ENCODE measurements at places on chromosomes 7 and 10.

GRCh38 chr10:129879655-129880054 lies 84.4 kb downstream of the EBF3 start:
- no peaks in the 10 kb centered on the region for H3K27me3 ChIP-seq
- H3K4me1 ChIP-seq = no peaks in the 10 kb centered on the region
- H3K36me3 ChIP-seq = no peaks in the 10 kb centered on the region
- H3K27ac ChIP-seq = no peak overlapping the region

DNA sequence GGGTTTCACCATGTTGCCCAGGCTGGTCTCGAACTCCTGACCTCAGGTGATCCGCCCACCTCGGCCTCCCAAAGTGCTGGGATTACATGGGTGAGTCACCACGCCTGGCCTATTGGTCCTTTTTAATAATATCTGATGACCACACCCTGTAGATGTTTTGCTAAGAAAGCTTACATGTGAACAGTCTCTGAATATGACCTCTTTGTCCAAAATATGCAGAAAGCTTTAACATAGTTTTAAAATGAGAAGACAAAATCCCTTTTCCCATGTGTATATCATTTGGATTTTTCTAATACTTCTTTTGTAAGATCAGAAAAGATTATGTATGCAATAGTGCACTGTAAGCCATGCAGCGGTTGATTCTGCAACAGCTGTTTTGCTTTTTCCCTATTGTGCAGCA lies 38.5 kb downstream of the MCU start:
- no peaks in the 10 kb centered on the region for H3K27me3 ChIP-seq
- no peak for DNase-seq
- H3K4me1 ChIP-seq = no peaks in the 10 kb centered on the region
- no peak overlapping the region for H3K4me3 ChIP-seq
- H3K27ac ChIP-seq = no peak overlapping the region

DNA sequence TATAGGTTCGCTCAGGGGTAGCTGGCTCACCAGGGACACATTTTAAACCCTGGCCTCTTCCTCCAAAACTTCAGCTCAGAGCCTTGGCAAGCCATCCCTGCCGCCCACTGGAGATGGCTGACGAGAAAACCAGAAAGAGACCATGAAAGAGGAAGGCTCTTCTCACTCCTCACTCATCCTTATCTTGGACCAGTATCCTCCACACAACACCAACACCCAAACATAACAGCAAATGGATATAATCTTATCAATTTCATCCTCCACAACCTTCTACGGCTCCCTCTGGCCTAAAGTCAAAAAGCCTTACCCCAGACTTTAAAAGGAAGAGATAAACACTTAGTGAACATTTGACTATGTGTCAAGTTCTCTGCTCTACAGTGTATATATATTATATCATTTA lies 26.9 kb downstream of the DLG5 start:
- no peaks in the 10 kb centered on the region for H3K36me3 ChIP-seq
- H3K4me1 ChIP-seq = peaks cover 12% of the 10 kb centered on the region
- no peaks in the 10 kb centered on the region for H3K27me3 ChIP-seq
- no peak for DNase-seq
- H3K4me3 ChIP-seq = no peak overlapping the region

DNA sequence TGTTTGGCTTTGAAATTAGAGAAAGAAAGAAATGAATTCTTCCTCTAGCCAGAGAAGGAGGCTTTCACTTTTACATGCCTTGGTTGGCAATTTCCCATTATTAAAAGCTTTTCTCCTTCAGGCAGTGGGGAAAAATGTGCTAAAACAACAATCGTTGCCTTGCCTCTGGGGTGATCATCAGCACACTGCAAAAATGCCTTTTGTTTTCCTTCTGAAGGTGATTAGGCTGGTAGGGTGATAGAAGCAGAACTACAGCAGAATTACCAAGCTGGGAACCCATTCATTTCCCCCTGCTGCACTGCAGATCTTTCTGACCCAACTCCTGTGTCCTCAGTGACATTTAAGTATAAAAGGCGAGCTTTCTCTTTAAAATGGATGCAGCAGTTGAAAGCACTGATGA lies 22.2 kb downstream of the ANK3 start:
- peaks cover 3% of the 10 kb centered on the region for H3K4me1 ChIP-seq
- no peak overlapping the region for H3K27ac ChIP-seq
- no peak overlapping the region for H3K4me3 ChIP-seq

DNA sequence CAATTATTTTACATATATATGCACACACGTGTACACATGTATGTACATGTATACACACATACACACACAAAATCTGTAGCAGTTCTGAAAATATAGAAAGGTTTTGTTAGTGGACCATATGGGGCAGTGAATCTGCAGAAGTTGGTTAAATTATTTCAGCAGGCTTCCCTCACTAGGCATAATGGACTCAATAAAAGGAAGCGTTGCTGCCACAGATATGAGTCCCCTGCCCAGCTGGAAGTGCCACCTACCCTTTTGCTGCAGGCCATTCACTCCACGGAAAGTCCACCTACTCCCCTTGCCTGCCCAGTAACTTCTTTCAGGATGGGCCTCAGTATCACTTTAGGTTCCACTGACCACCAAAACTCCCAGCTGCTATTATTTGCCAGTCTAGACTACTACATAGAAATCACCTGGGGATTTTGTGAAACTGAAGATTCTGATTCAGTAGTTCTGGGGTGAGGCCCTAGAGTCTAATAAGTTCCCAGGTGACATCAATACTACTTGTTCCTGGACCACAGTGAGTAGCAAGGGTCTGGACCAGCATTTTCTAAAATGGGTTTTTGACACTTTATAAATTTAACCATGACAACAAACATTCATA lies 29.3 kb upstream of the CROT start:
- DNase-seq = no peak
- no peaks in the 10 kb centered on the region for H3K27me3 ChIP-seq
- H3K27ac ChIP-seq = no peak overlapping the region
- no peaks in the 10 kb centered on the region for H3K4me1 ChIP-seq

- H3K36me3 ChIP-seq = no peaks in the 10 kb centered on the region
- no peak overlapping the region for H3K4me3 ChIP-seq
- DNase-seq = no peak
- H3K4me1 ChIP-seq = no peaks in the 10 kb centered on the region
- no peak overlapping the region for H3K27ac ChIP-seq
- no peaks in the 10 kb centered on the region for H3K27me3 ChIP-seq
These were observed 11.3 kb upstream of the HGF start for GRCh38 chr7:81780914-81781693.

GRCh38 chr10:75033399-75034130 lies 77.9 kb upstream of the SAMD8 start:
- H3K4me3 ChIP-seq = no peak overlapping the region
- DNase-seq = no peak
- no peaks in the 10 kb centered on the region for H3K27me3 ChIP-seq
- H3K36me3 ChIP-seq = no peaks in the 10 kb centered on the region
- H3K27ac ChIP-seq = no peak overlapping the region

GRCh38 chr10:10222304-10222841 lies 795.3 kb upstream of the CELF2 start:
- H3K4me3 ChIP-seq = no peak overlapping the region
- DNase-seq = no peak
- no peaks in the 10 kb centered on the region for H3K4me1 ChIP-seq
- no peaks in the 10 kb centered on the region for H3K36me3 ChIP-seq

DNA sequence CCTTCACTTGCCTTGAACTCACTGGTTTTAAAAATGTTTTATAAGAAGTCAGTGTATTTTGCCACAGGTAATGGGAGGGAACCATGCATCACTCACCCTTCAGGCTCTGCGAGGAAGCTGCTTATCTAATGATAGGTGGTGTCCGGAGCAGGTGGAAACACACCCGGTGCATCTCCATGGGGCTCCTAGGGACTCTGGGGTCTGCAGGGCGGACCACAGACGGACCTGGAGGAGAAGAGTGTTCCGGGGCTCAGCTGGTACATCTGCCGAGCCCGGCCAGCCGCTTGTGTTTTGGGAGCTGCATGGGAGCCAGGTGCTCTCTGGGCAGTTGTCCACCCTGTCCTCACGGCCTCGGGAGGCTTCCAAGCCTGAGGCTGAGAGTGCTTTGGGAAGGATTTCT lies 7.3 kb downstream of the LRRC27 start:
- H3K4me1 ChIP-seq = peaks cover 3% of the 10 kb centered on the region
- no peak overlapping the region for H3K27ac ChIP-seq
- DNase-seq = no peak
- no peak overlapping the region for H3K4me3 ChIP-seq
- H3K36me3 ChIP-seq = no peaks in the 10 kb centered on the region
- H3K27me3 ChIP-seq = no peaks in the 10 kb centered on the region

DNA sequence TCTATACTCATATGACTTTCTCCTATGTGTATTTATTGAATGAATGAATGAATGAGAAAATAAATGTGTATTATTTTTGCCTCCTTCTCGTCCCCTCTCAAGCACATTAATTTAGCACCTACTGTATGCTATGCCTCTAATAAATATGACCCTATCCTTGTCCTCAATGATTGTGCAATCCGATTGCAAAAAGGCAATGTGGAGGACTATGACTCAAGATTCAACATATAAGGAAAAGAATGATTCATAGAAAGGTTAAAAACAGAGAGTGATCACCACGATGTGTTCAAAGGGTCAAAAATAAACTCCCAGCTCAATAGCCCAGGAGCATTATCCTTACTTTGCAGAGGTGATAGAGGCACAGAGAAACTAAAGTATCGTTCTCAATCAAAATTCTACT lies 322.8 kb upstream of the SORCS1 start:
- H3K4me1 ChIP-seq = no peaks in the 10 kb centered on the region
- H3K27me3 ChIP-seq = no peaks in the 10 kb centered on the region
- H3K27ac ChIP-seq = no peak overlapping the region
- H3K4me3 ChIP-seq = no peak overlapping the region
- H3K36me3 ChIP-seq = no peaks in the 10 kb centered on the region

- no peaks in the 10 kb centered on the region for H3K27me3 ChIP-seq
- no peaks in the 10 kb centered on the region for H3K36me3 ChIP-seq
- H3K27ac ChIP-seq = no peak overlapping the region
- H3K4me3 ChIP-seq = no peak overlapping the region
These were observed 262.1 kb downstream of the ATRNL1 start for GRCh38 chr10:115355162-115355760.

DNA sequence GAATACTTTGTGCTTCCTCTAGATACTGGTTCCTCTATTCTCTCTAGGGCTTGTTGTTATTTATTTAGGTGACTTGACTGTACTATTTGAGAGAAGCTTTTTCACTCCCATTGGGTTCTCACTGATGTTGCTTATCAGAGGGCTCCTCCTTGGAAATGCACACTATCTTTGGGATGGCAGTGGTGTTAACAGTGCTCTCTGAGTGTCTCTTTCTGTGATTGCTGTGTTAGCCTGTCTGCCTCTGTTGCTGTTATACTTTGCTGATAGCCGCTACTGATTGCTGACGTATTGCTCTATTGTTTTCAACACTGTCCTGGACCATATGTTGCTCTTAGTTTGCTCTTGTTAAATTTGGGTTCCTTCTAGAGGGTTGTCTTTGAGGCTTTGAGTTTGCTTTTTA lies 34.7 kb downstream of the ZNF33A start:
- no peak overlapping the region for H3K4me3 ChIP-seq
- H3K27me3 ChIP-seq = no peaks in the 10 kb centered on the region
- no peak overlapping the region for H3K27ac ChIP-seq
- peaks cover 14% of the 10 kb centered on the region for H3K36me3 ChIP-seq
- no peaks in the 10 kb centered on the region for H3K4me1 ChIP-seq

GRCh38 chr7:131385039-131385605 lies 57.4 kb downstream of the MKLN1 start:
- H3K27ac ChIP-seq = no peak overlapping the region
- DNase-seq = no peak
- no peaks in the 10 kb centered on the region for H3K27me3 ChIP-seq
- no peaks in the 10 kb centered on the region for H3K4me1 ChIP-seq

GRCh38 chr10:15244635-15245197 lies 76.2 kb upstream of the NMT2 start:
- no peaks in the 10 kb centered on the region for H3K36me3 ChIP-seq
- no peak overlapping the region for H3K27ac ChIP-seq
- DNase-seq = no peak
- H3K4me1 ChIP-seq = no peaks in the 10 kb centered on the region
- no peaks in the 10 kb centered on the region for H3K27me3 ChIP-seq
- no peak overlapping the region for H3K4me3 ChIP-seq

GRCh38 chr7:47479821-47480575 lies 101.9 kb downstream of the TNS3 start:
- no peaks in the 10 kb centered on the region for H3K36me3 ChIP-seq
- H3K4me3 ChIP-seq = no peak overlapping the region
- H3K4me1 ChIP-seq = peaks cover 7% of the 10 kb centered on the region

- H3K27me3 ChIP-seq = 0 out of 2 replicates have a peak, but pooled peaks cover 3% of the 10 kb centered on the region
- DNase-seq = no peak
- H3K27ac ChIP-seq = no peak overlapping the region
- no peaks in the 10 kb centered on the region for H3K4me1 ChIP-seq
- no peaks in the 10 kb centered on the region for H3K36me3 ChIP-seq
These were observed 68.1 kb downstream of the PYROXD2 start for GRCh38 chr10:98346847-98347246.

GRCh38 chr10:60817398-60817805 lies 39.1 kb downstream of the CDK1 start:
- H3K27ac ChIP-seq = no peak overlapping the region
- no peaks in the 10 kb centered on the region for H3K36me3 ChIP-seq
- no peak overlapping the region for H3K4me3 ChIP-seq
- no peaks in the 10 kb centered on the region for H3K27me3 ChIP-seq
- H3K4me1 ChIP-seq = peaks cover 3% of the 10 kb centered on the region

DNA sequence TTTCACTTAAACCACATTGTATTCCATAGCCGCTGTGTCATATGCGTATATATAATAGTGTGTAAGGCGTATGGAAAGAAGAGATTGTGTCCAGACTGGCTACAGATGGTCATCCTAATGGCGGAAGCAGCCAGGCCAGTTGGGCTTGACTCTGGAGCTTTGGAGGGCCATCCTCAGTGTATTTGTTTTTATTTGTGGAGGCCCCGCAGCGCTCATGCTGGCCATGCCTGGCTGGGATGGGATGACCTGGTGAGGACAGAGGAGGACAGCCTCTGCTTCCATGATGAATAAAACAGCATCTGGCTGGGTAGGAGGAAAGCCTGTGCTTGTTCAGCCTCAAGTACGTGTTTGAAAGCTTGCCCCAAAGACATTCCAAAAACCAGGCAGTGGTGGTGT lies 220.3 kb downstream of the EBF3 start:
- no peak overlapping the region for H3K27ac ChIP-seq
- no peaks in the 10 kb centered on the region for H3K36me3 ChIP-seq
- no peaks in the 10 kb centered on the region for H3K4me1 ChIP-seq
- no peak overlapping the region for H3K4me3 ChIP-seq

GRCh38 chr10:80523773-80524172 lies 13.9 kb upstream of the SH2D4B start:
- H3K4me3 ChIP-seq = no peak overlapping the region
- H3K4me1 ChIP-seq = no peaks in the 10 kb centered on the region
- no peak overlapping the region for H3K27ac ChIP-seq
- H3K27me3 ChIP-seq = no peaks in the 10 kb centered on the region
- H3K36me3 ChIP-seq = no peaks in the 10 kb centered on the region
- no peak for DNase-seq

GRCh38 chr10:7318836-7319235 lies 92.0 kb downstream of the SFMBT2 start:
- no peaks in the 10 kb centered on the region for H3K4me1 ChIP-seq
- H3K27ac ChIP-seq = no peak overlapping the region
- no peaks in the 10 kb centered on the region for H3K36me3 ChIP-seq
- DNase-seq = no peak
- no peaks in the 10 kb centered on the region for H3K27me3 ChIP-seq

GRCh38 chr7:108204281-108204796 lies 74.2 kb upstream of the LAMB4 start:
- no peaks in the 10 kb centered on the region for H3K27me3 ChIP-seq
- no peak overlapping the region for H3K27ac ChIP-seq
- H3K4me3 ChIP-seq = no peak overlapping the region

- H3K4me3 ChIP-seq = no peak overlapping the region
- H3K27ac ChIP-seq = no peak overlapping the region
- DNase-seq = no peak
- no peaks in the 10 kb centered on the region for H3K36me3 ChIP-seq
These were observed 6.4 kb upstream of the PDCD4 start for GRCh38 chr10:110865186-110865808.
